DMS153 (cell line): ENCODE measurements at places on chromosomes 4 and X.

- DNase-seq = no peak
These were observed 65.8 kb downstream of the NHS start for GRCh38 chrX:17440836-17441235.

- DNase-seq = no peak
These were observed 95.5 kb downstream of the C4orf51 start for GRCh38 chr4:145775406-145775805.

GRCh38 chr4:159281771-159282170 is 178.9 kb downstream of the RAPGEF2 start:
- no peak for DNase-seq

- no peak for DNase-seq
These were observed 419 bp upstream of the RPGR start for GRCh38 chrX:38327775-38328081.

GRCh38 chr4:113476800-113477199 is 284.7 kb downstream of the CAMK2D start:
- DNase-seq = no peak

GRCh38 chrX:53086464-53086863 is 4.3 kb downstream of the TSPYL2 start:
- no peak for DNase-seq

DNA sequence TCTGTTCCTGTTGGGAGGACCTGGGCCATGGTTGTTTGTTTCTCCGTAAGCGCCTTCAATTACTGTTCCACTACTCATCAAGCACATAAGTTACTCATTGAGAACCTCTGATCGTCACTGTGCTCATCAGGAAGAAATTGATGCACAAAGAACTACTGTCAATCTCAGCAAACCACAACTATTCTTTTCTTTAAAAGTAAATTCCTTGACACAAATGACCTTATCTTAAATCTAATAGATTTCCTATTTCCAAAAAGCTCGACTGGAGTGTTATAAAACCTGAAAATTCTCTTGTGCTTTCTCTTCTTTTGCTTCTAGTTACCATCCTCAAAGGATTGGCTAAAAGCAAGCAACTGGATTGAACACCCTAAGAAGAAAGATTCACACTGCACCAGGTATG is at the start of gene MUC7:
MUC7 (plus strand) TSS at position 301 of the 400 bp plus-strand sequence. CDS start 1,825 bp downstream, outside the sequence.
- DNase-seq = no peak

DNA sequence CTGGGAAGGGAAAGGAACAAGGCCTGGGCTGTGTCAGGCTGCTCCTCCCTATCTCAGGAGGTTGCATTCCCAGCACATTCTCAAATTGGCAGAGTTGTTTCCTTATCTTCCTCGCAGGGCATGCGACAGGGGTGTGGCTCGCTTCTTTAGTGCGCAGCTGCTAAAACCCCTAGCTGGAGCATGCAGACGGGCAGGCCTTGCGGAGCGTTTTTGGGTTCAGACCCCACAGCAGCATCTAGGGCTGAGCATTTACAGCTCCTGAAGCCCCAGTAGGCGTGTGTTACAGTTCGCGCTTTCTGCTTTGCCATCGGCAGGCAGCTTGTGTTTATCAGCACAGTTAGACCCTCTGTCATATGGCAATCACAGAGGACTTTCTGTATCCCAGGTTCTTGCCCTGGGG is 392.4 kb downstream of the TECRL start:
- DNase-seq = no peak
